ENCODE measurements at places on chromosomes 7 and 10. TPM values are rescaled to one million over a fixed set of nuclear protein-coding genes. Genes with fewer than 3 reads are reported as not detected.

Gene TMEM140
- 14.5 TPM for total RNA-seq

Gene NANOS1
- total RNA-seq = 5.0 TPM

DNA sequence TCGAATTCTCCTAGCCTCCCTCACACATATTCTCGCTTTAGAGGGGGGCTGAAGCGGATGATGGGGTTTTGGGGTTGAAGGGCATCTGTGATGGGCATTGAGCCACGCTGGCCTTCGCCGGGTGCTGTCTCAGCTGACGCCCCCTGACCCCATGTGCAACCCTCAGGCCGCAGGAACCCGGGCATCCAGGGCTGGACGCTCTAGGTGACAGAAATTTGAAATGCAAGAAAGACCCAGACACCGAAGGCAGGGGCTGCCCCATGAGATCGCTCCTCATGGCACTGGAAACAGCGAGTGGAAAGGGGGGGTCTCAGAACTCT is 664 bp upstream of the C10orf88 start:
- peak overlapping the region; percentile 99 for H3K4me3 ChIP-seq
- peaks cover 19% of the 10 kb centered on the region for H3K4me1 ChIP-seq
- no peak for DNase-seq
- peaks cover 12% of the 10 kb centered on the region for H3K36me3 ChIP-seq
- H3K27me3 ChIP-seq = no peaks in the 10 kb centered on the region

Gene SUPV3L1
- 31.3 TPM for total RNA-seq

DNA sequence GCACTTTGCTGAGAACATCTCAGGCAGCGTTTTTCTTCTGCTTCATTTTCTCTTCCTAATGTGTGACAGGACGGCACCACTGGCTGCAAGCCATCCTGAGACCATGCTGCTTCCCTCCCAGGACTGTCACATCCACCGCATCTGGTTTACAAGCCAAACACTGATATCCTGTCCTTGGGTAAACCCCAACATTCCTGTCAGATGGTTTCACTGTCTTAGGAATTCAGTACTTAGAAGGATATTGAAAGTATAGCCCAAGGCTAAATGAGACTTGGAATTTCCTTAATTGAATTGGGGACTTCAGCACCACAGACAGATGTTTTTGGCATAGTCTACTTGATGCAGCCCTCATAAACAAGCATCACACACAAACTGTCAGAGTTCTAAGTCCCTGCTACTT is 74.2 kb upstream of the PLXNA4 start:
- H3K27ac ChIP-seq = no peak overlapping the region
- no peaks in the 10 kb centered on the region for H3K36me3 ChIP-seq
- no peak overlapping the region for H3K4me3 ChIP-seq
- H3K4me1 ChIP-seq = peaks cover 3% of the 10 kb centered on the region

Gene CCDC3
- 7.3 TPM for total RNA-seq

DNA sequence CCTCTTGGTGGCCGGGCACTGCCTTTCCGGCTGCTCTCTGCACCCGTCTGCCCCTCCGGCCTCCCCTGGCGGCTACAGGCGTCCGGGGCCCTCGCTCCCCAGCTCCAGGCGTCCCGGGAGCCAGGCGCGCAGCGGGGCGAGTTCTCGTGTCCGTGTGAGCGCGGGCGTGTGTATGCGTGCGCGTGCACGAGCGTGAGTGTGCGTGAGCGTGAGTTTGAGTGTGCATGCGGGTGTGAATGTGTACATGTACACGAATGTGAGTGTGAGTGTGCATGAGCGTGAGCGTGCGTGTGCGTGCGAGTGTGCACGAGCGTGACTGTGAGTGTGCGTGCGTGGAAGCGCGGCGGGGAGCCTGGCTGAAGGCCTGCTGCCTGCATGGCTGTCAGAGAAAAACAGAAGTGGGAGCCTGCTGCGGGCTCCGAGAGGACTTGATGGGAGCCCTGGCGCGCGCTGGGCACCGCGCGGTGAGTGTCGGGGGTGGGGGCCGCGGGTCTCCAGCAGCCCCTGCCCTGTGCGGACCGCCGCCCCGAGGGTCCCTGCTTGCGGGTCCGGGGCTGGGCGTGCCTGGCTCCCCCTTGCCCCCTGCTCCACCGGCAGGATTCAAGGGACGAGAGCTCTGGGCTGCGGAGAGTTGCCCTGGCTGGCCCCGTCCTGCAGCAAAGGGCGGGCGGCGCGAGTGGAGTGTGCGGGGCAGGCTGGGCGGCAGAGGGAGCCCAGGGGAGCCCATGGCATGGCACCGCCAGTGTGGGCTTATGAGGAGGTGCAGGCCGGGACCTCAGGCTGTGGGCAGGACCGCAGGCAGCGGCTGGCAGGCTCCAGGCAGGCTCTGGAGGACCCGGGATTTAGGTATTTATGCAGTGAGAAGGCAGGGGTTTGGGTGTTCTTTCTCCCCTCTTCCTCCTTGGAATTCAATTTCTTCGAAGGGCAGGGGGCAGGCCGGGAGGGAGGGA is 75.8 kb upstream of the EN2 start:
- peak overlapping the region; percentile 37 for H3K4me3 ChIP-seq
- H3K4me1 ChIP-seq = peaks cover 33% of the 10 kb centered on the region

GRCh38 chr7:129975309-129975708 is 22.5 kb upstream of the UBE2H start:
- no peaks in the 10 kb centered on the region for H3K27me3 ChIP-seq
- DNase-seq = no peak
- H3K27ac ChIP-seq = no peak overlapping the region

- H3K27ac ChIP-seq = no peak overlapping the region
- no peaks in the 10 kb centered on the region for H3K36me3 ChIP-seq
- DNase-seq = no peak
- no peaks in the 10 kb centered on the region for H3K4me1 ChIP-seq
- H3K4me3 ChIP-seq = no peak overlapping the region
Observed at GRCh38 chr7:66297579-66297978, 92.4 kb downstream of the TPST1 start.

Gene AZGP1
- total RNA-seq = 214 TPM

Gene LRRTM3
- not detected for total RNA-seq

Gene PRXL2A
- total RNA-seq = 96.7 TPM

- no peaks in the 10 kb centered on the region for H3K4me1 ChIP-seq
- no peak overlapping the region for H3K4me3 ChIP-seq
- H3K36me3 ChIP-seq = no peaks in the 10 kb centered on the region
- no peak overlapping the region for H3K27ac ChIP-seq
Observed at GRCh38 chr7:143015084-143015483, 11.8 kb downstream of the OR9A2 start.

DNA sequence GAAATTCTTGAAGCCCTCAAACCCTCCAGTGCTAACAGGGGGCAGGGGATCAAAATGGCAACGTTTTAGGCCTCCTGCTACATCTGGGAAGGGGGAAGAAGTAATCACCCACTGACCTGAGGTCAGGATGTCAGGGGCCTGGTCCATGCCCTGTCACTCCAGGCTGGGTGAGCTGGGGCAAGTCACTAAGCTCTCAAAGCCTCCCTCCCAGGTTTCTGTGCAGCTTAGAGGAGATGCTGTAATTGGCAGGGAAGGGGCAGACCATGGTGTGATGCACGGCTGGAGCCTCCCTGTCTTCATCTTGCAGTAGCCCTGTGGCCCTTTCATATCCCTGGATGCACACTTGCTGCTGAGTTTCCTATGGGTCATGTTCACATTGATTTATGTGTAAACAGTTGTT is 27.2 kb downstream of the LEP start:
- no peaks in the 10 kb centered on the region for H3K36me3 ChIP-seq
- H3K4me3 ChIP-seq = no peak overlapping the region
- H3K27ac ChIP-seq = no peak overlapping the region
- peaks cover 14% of the 10 kb centered on the region for H3K4me1 ChIP-seq
- H3K27me3 ChIP-seq = peaks cover 17% of the 10 kb centered on the region

GRCh38 chr10:11017000-11017569 is 587 bp upstream of the CELF2 start:
- H3K36me3 ChIP-seq = no peaks in the 10 kb centered on the region
- peak overlapping the region; percentile 95 for H3K27ac ChIP-seq
- DNase-seq = no peak
- no peaks in the 10 kb centered on the region for H3K27me3 ChIP-seq
- peak overlapping the region; percentile 68 for H3K4me3 ChIP-seq
- H3K4me1 ChIP-seq = peaks cover 8% of the 10 kb centered on the region

DNA sequence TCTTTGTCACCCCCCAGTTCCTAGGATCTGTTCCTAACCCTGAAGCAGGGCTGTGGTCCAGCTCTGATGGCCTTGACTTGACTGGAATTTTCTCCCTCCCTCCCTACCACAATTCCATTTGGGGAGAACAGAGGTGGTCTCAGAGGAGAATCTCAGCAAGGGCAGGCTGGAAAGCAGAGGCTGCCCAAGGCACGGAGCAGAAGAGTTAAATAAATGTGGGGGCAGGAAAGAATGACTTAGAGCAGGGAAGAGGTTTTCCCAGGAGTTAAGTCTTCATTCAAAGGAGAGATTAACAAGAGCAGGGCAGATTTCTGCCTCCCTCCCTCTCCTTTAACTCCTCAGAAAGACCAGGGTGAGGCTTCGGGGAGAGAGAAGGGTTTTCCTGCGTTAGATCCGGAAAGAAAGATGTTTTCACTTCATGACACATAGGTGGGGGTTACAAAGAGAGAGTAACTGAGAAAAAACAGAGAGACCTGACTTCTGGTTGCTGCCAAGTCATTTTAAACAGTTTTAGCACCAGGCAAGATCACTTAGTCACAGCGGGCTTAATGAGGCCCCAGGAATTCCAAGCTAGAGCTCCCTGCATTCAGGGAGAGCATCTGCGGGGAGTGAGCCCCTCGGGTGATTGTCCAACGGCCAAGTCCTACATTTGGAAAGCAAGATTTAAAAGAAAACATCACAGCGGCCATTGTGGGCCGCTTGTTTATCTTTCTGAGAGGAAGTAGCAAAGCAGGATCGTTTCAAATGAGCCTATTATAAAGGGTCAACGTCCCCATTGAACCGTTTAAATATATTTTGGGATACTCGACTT is 78.7 kb downstream of the ARHGAP22 start:
- no peaks in the 10 kb centered on the region for H3K27me3 ChIP-seq
- DNase-seq = no peak
- no peak overlapping the region for H3K27ac ChIP-seq
- no peaks in the 10 kb centered on the region for H3K36me3 ChIP-seq
- H3K4me1 ChIP-seq = no peaks in the 10 kb centered on the region
- no peak overlapping the region for H3K4me3 ChIP-seq

DNA sequence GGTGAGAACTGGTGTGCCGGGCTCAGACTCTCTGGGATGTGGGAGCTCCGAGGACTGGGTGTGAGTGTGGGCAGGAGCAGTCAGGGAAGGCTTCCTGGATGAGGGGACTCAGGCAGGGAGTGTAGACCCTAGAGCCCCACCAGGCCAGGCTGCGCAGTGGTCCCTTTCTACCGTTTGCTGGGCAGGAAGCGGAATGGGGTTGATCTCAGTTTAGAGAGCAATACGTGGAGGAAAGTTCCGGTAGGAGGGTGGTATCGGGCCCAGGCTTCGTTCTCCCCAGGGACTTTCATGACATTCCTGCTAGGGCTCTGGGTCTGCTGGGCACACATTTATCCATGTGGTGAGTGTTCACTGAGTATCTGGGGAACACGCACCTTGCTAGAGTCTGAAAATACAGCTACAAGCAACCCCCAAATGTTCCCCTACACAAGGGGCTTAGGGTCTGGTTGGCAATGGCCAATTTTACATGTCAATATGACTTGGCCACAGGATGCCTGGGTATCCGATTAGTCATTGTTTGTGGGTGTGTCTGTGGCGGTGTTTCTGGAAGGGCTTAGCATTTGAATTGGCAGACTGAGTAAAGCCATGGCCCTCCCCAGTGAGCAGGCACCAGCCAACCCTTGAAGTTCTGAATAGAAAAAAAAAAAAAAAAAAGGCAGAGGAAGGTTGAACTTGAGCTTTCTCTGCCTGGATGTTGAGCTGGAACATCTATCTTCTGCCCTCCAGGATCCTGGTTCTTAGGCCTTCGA is 20.8 kb downstream of the GHRHR start:
- no peak for DNase-seq
- no peak overlapping the region for H3K27ac ChIP-seq
- no peaks in the 10 kb centered on the region for H3K27me3 ChIP-seq
- H3K4me1 ChIP-seq = peaks cover 14% of the 10 kb centered on the region
- H3K4me3 ChIP-seq = no peak overlapping the region
- no peaks in the 10 kb centered on the region for H3K36me3 ChIP-seq

Gene MOGAT3
- total RNA-seq = not detected

Gene FAS
- total RNA-seq = 3.9 TPM

GRCh38 chr7:99173787-99174186 is 29.9 kb upstream of the SMURF1 start:
- H3K4me3 ChIP-seq = no peak overlapping the region
- no peaks in the 10 kb centered on the region for H3K36me3 ChIP-seq
- no peak overlapping the region for H3K27ac ChIP-seq
- DNase-seq = no peak

DNA sequence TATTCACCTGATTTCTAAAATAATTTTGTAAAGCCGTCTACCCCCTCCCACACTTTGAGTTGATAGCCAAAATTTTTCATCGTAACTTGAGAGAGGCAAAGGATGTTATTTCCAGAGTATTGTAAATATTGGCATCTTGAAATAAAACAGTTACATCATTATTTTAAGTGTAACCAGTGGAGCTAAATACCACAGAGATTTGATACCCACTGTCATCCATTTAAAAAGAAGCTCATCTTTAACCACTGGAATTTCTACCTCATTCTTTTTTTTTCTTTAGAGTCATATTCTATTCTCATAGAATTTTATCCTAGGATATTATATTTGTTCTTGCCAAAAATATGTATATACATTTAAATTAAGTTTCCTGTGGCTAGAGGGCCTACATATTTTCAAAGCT is 48.6 kb downstream of the CAMK1D start:
- no peaks in the 10 kb centered on the region for H3K27me3 ChIP-seq
- H3K4me1 ChIP-seq = no peaks in the 10 kb centered on the region
- no peak overlapping the region for H3K4me3 ChIP-seq
- DNase-seq = no peak
- no peak overlapping the region for H3K27ac ChIP-seq

Measured in heart left ventricle (tissue), 16 donors.